ENCODE measurements at places on chromosomes 11 and 22.

DNA sequence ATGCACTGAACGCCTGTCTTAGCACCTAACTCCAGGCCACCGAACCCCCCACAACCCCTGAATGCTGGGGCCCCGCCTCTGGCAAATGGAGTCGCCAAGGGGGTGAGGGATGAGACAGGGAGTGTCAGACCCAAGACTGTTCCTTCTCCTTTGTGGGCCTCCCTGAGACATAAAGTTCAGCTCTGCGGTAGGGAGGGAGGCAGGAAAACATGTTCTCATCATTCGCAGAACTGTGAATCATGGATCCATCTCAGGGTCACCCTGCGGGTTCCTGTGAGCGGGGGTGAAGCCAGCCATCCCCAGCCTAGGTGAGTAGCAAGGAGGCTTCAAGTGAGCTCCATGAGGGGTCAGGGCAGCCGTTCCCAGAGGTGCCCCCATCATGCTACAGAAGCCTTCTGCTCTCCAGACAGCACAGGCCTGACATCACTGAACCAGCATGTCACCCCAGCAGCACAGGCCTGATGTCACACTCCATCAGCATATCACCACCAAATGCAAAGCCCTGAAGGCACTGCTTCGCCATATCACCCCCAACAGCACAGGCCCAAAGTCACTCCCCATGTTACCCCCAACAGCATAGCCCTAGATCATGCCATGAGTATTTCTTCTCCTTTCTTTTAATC lies 27.2 kb downstream of the TMPRSS6 start:
- no peak for DNase-seq

DNA sequence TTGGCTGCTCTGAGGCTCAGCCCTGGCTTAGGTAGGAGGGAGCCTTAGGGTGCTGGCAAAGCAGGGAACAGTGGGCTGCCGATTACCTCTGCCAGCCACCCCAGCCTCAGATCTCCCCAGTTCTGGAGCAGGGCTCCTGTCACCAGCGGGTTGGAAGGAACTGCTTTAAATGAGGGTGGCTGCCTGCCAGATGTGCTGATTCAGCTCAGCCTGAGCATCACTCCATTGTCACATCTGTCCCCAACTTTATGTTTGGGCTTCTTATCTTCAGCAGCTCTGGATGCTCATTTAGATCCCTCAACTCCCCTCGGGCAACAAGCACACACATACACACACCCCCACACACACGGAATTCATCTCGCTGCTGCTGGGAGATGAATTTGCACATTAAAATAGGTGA lies 16.9 kb upstream of the ANKK1 start:
- DNase-seq, result no peak

DNA sequence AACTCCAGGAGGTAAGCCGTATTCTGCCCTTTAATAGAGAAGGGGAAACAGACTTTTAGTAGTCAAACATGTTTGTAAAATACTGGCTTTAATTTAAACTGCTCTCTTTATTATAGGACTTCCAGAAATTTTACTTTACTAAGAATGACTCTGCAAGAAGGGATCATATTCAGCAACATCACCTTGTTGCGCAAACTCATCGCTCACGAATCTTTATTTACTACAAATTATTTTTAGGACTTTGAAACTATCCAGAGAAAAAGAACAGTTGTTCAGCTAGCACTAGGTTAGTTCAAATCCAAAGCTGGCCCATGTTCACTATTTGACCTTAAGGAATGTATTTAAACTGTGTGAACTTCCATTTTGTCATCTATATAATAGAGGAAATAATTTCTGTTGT lies 498.3 kb upstream of the TENM4 start:
- DNase-seq, result no peak

GRCh38 chr11:21173476-21173875 lies 504.1 kb downstream of the NELL1 start:
- no peak for DNase-seq

GRCh38 chr11:13160806-13161205 lies 116.8 kb upstream of the BMAL1 start:
- no peak for DNase-seq

DNA sequence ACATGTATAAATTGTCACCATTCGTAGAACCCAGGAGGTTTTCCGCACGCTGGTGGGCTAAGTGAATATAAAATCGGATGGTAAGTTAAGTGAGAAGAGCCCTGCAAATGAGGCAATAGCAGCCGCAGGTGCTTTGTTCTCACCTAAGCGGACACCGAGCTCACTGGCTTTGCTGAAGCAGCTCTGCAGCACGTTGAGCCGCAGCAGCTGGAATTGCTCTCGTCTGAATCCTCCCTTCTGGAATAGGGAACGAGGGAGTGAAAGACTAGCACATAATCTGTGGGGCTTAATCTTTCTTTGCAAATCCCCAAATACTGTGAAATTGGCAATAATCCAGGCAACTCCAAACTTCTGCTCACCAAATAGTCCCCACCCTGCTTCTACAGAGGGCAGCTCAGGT lies 488.1 kb downstream of the NTM start:
- DNase-seq, result no peak

- DNase-seq, result peak; percentile 41
These were observed 146.5 kb upstream of the RAG2 start for GRCh38 chr11:36744375-36745168.

DNA sequence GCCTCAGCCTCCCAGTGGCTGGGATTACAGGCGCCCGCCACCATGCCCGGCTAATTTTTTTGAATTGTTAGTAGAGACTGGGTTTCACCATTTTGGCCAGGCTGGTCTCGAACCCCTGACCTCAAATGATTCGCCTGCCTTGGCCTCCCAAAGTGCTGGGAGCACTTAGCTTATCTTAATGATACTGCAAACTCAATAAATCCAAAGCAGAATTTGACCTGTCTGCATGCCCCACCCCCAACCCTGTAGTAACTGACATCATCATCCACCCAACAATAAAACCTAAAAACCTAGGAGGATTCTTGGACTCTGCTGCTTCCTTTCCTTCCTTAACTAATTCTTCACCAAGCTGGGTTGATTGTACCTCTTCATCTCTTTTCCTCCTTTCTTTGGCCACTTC lies 6.3 kb upstream of the ADSL start:
- DNase-seq, result no peak

DNA sequence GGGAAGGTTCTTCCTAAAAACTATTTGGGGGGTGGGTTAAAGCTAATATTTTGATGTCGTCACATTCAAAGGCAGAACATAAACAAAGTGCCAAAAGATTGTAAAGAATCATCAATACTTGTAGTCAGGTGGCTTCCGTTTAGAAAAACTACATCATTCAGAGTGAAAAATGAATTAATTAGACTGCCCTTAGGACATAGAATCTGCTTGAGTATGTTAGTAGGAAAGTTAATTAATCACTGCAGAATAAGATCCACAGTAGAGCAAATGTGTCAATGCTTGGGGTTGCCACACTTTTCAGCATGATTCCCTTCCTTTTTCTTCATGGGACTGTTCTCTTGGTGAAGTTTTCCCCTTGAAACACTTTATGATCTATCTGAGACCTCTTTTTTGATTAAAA lies 166.8 kb upstream of the MTNR1B start:
- no peak for DNase-seq

- DNase-seq, result peak; percentile 43
These were observed 133.1 kb downstream of the MICAL2 start for GRCh38 chr11:12243486-12243885.

- no peak for DNase-seq
These were observed 220.2 kb upstream of the SNX19 start for GRCh38 chr11:131136486-131136885.

GRCh38 chr22:20562607-20563465 lies 55.4 kb downstream of the MED15 start:
- no peak for DNase-seq

DNA sequence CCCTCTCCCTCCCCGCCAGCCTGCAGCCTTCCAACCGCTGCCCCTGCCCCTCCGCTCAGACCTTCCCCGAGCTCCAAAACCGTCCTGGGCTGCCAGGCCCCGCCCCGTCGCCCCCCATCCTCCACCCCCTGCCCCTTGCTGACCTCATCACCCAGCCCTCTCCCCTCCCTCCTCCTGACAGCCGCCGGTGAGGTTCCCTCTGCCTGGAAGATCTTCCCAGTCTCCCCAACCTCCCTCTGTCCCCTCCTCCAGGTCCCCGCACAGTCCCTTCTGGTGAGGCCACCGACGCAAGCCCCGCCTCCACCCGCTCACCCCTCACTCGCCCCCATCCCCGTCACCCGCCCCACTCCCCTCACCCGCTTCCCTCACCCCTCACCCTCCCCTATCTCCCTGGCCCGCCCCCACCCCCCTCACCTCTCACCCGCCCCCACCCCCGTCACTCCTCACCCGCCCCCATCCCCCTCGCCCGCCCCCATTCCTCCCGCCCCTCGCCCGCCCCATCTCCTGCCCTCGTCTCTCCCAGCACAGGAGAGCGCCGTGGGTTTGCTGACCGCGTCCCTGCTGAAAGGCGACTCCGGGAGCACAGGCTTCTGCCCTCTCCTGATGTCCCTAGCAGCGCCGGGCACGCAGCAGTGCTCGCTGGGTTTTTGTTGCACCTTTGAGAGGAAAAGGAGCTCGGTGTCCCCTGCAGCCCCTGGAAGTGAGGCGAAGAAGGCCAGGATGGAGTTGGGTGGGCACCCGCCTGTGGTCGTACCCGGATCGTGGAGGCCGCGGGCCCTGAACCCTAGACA lies 16.4 kb upstream of the UPK3A start:
- no peak for DNase-seq

DNA sequence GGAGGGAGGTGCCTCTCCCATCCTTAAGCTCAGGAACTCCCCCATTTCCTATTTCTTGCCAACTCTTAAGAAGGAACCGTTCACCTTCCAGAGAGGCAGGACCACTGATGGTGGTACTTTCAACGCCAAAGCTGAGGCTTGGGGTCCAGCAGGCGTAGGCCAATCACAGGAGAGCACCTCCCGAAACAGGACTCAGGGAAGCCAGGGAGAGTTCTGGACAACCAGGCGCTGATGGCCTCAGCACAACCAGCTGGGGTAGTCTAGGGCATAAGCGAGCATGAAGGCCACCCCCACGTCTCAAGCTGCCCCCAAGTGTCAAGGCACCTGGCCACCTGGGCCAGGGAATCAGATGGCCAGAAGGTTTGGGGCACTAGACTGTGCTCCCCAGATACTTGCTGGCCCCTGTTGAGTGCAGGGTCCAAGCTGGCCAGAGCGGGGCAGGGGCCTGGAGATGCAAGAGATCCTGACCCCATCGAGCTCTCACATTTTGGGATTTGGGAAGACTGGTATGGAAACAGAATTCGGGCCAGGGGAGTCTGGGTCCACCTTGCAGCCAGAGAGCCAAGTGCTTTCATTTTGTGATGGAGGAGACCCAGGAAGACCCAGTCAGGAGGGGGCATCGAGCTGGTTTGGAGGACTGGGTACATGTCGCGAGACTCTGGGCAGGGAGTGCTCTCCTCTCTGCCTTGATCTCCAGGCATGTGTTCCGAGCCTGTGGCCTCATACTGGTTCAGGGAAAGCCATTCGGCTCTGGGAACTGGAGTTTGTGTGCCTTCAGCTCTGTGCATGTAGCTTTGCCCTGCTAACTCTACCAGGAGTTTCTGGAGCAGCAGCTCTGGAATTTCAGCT lies 926 bp downstream of the CD6 start:
- DNase-seq, result no peak

DNA sequence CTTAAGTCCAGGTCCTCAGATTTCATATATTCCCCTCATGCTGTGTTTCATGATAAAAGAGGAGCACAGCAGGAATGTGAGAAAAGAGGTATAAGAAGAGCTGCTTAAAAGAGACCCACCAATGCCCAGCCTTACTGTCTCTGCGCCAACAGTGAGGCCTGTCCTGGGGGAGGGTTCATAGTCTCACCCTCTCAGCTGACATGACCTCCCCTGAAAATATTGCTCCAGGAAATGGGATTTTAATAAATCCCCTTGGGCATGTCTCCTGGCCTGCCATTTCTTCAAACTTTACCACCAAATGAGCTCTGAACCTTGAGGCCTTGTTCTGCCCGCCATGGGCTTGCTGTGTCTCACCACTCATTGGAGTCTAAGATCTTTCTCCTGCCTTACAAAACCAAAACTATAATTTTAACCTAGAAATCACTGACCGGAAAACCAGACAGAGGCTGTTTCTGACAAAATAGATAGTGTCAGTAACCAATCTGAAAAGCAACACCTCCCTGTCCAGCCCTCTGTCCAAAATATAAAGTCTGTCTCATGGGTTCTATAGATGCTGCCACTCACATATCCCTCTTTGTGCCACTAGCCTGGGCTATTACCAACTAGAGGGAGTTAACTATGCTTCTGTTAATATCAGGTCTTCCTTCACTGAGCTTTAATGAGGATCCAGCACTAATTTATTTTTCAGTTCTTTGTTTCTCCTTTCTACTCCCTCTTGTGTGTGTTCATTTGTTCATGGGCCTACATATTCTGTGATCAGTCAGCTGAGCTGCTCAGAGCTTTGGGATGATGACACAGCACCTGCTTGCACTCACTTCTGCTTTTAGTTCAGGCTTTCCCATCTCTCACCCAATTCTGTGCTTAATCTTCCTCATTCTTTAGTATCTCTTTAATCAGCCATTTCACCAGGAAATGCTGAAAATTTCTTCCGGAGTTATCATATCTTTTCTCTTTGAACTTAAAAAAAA lies at the start of gene OR2AG2:
OR2AG2 (minus strand) TSS at position 51 of the 968 bp plus-strand sequence. CDS start 3,019 bp downstream, outside the sequence.
- DNase-seq, result no peak

- no peak for DNase-seq
These were observed 67.0 kb upstream of the TBCEL start for GRCh38 chr11:120956710-120957495.

- peak; percentile 26 for DNase-seq
These were observed 221.9 kb upstream of the TBCEL start for GRCh38 chr11:120801801-120802689.

DNA sequence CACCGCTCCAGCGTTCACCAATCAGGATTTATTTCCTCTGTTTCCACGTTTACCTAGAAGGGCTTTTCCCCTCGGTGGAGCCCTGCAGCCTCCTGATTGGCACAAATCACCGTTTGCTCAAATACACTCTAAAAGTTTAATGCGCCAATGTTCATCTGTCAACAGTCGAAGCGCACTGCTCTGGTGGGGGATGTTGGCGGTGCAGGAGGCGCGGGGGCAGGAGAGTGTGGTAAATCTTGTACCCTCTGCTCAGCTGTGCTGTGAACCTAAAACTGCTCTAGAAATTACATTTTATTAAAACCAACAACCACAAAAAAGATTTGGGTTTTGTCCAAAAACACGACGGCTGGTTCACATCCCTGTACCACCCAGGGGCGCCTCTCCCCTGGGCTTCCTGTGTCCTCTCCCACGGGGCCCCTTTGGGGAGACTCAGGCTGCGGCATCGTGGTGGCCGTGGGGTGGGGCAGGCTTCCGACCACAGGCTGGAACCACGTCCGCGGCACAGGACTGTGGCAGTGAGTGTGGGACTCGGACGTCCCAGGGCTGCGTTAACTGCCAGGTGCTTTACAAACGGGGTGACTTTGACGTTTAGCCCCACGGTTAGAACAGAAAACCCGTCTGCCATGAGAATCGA lies 13.5 kb downstream of the TTLL8 start:
- DNase-seq, result no peak

Measured in amygdala (tissue), 56 donors.